ENCODE measurements at places on chromosomes 5 and 9.
A peak's percentile ranks its signal among the peaks of the same experiment; 100 is the strongest.

DNA sequence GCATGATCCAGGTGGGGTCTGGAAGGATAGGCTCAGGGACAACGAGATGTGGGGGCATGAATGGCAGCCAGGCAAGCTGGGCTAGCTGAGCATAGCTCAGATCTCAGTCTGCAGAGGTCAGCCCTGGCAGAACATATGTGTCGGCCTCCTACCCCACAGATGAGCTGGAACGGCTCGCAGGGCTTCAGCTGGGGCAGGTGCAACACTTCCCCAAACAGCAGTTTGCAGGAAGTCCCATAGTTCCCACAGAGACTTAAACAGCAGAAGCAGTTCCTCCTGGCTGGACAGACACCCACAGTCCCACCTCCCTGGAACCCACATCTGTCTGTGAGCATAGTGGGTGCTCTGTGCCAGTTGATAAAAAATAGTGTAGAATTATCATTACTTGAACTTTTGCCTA is 404.6 kb downstream of the GADD45G start:
- no peak for DNase-seq

DNA sequence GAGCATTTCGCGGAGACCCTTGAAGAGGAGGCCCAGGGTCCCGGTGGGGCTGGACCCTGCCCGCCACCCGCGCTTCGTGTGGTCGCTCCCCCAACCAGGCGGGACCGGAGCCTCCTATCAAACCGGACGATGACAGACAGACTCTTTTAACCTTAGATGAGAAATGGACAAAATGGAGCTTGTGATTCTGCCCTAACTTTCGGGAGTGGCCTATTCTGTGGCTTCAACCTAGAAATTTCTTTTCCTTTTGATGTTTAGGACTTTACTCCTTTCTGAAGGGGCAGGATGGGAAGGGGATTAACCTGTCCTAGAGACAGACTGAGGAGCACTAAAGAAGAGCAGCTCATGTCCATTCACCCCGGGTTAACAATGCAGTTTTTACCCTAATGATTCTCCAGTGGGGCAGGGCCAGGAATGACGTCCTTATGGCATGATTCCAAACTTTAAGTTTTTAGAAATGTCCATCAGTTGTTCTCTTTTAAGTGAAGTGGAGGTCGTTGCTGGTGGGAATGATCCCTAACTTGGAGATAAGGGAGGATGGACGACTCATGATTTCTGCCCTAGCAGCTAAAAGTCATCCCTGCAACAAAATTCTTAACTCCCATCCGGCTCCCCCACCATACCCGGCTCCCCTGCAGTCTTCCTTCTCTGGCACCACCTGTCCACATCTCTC is 1.0 kb downstream of the NIPSNAP3A start:
- DNase-seq, result no peak

DNA sequence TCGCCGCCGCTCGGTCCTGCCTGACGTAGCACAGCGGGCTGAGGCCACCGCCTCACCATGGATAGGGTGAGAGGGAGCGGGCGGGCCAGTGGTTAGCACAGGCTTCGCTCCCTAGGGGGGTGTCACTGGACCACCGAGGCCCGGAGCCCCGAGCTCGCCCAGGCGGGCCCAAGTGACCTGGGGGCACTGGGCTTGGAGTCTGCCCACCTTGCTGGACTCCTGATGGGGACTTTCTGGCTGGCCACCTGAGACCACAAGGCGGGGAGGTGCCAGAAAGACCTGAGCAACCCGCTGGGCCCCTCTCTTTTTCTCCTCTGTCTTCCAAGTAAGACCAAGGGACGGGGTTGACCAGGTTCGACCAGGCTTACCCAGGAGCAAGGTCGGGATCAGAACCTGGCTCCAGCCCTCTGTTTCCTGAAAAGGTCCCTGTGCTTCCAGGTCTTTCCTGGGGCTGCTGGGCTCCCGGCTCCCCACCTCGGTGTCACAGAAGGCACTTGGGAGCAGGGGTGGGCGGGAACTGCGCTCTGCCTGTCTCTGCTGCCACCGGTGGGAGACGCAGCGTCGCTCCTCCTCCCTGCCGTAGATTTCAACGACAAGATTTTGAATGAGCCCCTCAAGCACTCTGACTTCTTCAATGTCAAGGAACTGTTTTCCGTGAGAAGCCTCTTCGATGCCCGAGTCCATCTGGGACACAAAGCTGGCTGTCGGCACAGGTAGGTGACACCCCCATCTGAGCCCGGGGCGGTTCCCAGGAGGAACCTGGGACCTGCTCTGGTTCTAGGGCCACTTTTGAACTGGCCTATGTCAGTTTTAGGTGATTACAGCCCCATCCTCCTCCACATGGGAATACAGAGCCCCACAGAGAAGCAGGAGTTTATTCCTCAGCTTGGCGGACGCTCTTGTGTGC is 1.0 kb downstream of the MRPS2 start:
- DNase-seq, result no peak

- peak; percentile 13 for DNase-seq
Observed at GRCh38 chr9:27528886-27529315, 713 bp downstream of the MOB3B start.

- no peak for DNase-seq
Observed at GRCh38 chr9:126509718-126510117, 104.0 kb upstream of the LMX1B start.

DNA sequence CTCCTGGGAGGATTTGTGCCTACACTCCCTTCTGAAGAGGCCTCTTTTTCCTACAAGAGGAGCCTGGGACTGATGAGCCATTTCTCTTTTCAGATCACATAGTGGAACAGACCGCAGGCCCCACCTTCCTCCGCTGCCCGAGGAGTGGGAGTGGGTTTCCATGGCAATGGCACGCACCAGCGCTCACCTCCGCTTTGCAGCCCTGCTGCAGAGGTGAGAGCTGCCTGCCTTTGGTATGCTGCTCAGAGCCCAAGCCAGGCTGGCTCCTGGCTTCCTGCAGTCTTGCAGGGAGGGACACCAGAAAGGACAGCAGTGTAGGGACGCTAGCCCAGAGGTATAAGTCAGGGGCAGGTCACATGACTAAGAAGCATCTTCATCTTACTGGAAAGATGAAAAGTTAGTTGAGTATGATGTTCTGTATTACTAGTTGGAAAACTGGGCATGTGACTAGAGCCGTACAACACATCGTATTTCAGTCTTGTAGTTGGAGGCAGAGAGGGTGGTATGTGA is 12.4 kb downstream of the PTTG1 start:
- DNase-seq, result no peak

DNA sequence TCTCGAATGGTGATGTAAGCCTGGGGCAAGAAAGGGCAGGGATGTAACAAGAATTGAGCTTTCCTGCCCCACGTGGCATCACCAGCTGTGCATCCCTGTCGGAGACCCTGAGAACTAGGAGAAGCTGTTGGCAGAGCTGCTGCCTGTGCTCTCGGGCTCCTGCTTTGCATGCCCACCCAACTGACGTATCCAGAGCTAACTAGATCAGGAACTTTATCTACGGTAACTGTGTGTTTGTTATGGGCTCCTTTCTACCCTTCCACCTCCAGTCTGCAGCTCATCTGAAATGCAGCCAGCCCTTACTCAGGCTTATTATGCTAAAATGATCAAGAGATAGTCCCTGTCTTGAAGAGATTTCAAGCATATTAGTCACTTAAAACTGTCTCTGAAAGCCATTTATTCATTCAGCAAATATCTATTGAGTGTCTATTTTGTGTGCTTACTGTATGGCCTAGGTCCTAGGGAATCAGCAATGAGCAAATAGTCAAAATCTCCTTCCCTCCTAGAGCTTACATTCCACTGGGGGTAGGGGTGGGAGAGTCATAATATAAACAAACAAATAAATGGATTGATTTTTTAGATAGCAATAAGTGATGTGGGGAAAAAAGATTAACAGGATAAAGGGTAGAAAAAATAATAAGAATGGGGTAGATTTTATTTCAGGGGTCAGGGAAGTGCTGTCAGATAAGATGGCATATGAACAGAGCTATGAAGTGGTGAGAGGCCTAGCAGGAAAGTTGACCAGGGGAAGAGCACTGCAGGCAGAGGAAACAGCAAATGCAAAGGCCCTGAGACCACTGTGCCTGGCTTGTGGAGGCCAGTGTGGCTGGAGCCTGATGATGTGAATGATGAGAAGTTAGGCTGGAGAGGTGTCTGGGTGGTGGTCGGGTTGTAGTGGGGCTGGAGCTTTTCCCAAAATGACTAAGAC is 118.2 kb downstream of the GALNT10 start:
- no peak for DNase-seq

DNA sequence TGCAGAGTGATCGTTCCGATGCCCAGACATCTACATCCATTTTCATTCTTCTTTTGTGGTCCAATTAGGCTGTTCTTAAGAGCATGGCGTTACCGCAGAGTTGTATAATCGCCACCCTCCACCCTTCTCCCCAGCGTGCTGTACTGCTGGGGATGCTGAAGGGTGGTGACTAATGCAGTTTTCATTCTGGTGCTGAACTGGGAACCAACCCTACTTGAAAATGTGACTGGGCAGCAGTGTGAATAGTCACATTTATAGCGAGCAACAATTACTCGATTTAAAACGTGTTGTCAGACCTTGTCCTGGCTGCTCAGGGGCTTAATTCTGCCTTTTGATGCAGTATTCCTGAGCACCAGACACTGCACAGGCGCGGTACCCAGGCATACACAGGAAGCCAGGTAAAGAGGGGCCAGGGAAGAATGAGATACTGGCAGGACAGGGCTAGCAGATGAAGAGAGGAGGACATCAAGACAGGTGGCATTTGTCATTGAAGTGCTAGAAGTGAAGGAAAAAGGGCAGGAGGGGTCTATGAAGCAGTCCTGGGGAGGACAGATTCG is 719 bp upstream of the ISCA1 start:
- DNase-seq, result no peak

DNA sequence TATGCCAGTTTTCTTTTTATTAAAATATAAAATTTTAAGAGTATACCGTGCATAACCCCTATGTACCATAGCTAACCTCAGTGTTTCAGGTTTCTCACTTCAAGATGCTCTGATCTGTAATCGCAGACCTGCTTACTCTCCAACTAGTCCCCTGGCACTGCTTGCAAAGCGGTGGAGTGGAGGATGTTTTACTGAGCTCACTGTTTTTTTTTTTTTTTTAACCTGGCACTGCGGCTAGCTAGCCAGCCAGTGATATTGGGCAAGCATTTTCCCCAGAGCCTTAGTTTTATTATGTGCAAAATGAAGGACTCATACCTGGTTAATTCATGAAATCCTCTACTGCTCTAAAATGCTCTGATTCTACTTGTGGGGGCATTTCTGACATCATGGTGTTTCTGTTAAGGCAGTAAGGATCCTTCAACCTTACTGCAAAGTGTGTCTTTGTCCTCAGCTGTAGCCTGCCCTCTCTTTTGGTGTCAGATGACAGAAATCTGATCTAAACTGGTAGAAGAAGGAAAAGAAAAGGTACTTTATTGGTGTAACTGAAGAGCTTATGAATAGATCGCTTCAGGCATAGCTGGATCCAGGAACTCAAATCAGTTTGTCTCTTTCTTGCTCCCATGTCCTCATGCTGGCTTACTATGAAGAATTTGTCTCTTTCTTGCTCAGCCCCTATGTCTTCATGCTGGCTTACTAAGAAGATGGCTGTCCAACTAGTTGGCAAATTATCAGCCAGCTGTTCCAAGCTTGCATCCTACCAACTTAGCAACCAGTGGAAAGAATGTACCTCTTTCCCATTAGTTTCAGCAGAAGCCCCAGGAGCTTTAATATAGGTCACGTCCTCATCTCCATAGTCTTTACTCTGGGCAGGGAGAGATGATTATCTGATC is 59.8 kb downstream of the DOCK2 start:
- DNase-seq, result no peak

- DNase-seq, result no peak
Observed at GRCh38 chr9:130448035-130448624, 3.4 kb downstream of the ASS1 start.

DNA sequence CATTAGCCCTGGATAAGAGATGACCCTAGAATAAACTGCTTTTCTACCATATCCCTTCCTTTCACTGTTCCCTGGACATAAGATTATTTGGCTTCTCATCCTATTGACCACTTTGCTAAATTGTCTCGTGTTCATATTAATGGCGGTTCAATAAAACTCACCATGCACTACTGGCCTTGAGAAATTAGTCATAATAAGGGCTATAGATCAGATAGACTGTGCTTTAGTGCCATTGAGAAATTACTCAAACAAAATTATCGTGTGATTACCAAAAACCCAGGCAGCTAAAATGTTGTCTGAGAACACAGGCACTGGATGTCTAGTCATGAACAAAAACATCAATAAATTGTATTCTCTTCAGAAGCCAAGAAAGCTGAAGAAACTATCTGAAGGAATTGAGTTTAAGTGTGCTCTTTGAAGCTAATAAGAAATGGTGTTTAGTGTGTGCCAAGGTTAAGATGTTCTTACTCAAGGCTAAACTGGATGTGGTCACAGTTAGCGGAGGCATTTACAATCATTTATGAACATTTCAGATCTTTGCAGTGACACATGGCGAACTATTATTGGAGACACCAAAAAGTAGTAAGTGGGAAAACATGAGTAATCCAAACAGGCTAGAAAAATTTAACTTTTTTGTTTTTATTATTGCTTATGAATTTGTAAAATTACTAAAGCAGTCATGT is 460.4 kb upstream of the RORB start:
- no peak for DNase-seq

- DNase-seq, result no peak
Observed at GRCh38 chr5:115586525-115587146, 15.6 kb downstream of the TICAM2 start.

GRCh38 chr9:135992486-135993408 is 31.6 kb upstream of the UBAC1 start:
- DNase-seq, result no peak

DNA sequence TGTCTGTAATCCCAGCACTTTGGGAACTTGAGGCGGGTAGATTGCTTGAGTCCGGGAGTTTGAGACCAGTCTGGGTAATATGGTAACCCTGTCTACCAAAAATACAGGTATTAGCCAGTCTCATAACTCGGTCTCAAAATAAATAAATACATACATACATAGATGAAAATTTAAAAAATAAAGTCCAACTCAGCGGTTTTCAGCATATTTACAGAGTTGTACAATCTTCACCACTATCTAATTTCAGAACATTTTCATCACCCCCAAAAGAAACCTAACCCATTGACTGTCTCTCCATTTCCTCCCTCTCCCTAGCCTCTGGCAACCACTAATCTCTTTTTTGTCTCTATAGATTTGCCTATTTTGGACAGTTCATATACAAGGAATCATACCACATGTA is 10.7 kb downstream of the RMND5B start:
- DNase-seq, result no peak

DNA sequence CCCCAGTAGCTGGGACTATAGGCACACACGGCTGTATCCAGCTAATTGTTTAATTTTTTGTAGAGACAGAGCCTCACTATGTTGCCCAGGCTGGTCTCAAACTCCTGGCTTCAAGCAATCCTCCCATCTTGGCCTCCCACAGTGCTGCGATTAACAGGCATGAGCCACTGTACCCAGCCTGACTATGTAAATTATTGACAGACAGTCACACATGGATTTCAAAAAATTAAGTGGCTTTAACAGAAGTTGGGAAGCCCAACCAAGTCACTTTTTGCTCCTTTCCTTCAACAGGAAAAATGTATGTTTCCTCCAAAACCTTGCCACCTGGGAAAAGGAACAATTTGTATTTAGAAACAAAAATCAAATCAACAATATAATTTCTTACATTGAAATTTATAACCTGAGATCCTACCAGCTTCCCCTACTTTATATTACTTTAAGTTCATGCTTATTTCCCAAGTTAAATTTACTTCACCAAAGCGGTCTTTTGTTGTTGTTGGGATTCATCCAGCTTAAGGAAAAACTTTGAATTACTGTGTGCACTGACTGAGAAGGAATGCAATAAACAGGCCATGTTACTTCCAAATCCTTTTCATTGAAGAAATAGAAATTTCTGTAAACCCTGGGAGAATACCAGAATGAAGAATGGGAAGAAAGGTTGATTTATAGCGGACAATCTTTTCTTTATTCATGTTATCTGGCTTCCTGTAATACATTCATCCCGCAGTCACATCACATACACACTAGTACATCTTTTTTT is 8.6 kb downstream of the PCA3 start:
- DNase-seq, result no peak

Measured in stimulated activated CD4-positive, alpha-beta T cell treated with anti-CD3 and anti-CD28 coated beads, TNF-alpha, amount 100 ng/mL, for 4 hours (primary cell).